ENCODE measurements at places on chromosomes 6 and 20. TPM values are rescaled to one million over a fixed set of nuclear protein-coding genes. Genes with fewer than 3 reads are reported as not detected.
A peak's percentile ranks its signal among the peaks of the same experiment; 100 is the strongest.

The RTF2 gene
- 68.8 TPM for polyA plus RNA-seq

The SEL1L2 gene
- polyA plus RNA-seq, result not detected

The LINC00237 gene
- not detected for polyA plus RNA-seq

The PTGIS gene
- 14.2 TPM for polyA plus RNA-seq

DNA sequence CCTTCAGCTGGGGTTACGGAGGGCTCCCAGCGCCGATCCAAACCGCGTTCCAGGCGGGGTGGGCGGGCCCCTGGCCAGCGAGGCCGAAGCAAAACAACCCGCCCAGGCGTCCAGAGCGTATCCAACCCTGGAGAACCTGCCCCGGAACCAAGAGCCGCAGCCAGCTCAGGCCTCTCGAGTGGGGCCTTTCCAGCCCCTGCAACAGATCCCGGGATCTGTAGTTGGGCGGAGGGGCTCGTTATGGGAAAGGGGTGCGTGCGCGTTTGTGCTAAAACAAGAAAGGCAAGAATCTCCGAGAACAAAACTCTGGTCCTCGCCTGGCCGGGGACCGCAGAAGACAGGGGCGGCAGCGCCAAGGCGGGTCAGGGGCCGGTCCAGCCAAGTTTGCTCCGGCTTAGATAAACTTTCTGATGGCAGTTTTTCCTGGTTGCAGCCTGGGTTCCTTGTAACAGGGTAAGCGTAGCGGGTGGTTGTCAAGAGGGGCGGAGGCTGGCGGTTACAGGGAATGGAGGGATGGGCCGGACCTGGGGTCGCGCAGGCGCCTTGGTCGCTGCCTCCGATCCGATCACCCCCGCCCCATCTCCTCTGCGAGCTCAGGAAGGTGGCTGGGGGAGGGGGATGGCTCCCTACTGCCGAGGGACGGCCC, 448 bp upstream of the RIN2 start:
- H3K27me3 ChIP-seq, result no peaks in the 10 kb centered on the region
- H3K4me3 ChIP-seq, result peak overlapping the region; percentile 77
- peak; percentile 92 for DNase-seq
- no peaks in the 10 kb centered on the region for H3K36me3 ChIP-seq
- peaks cover 18% of the 10 kb centered on the region for H3K4me1 ChIP-seq
- H3K27ac ChIP-seq, result peak overlapping the region; percentile 54

DNA sequence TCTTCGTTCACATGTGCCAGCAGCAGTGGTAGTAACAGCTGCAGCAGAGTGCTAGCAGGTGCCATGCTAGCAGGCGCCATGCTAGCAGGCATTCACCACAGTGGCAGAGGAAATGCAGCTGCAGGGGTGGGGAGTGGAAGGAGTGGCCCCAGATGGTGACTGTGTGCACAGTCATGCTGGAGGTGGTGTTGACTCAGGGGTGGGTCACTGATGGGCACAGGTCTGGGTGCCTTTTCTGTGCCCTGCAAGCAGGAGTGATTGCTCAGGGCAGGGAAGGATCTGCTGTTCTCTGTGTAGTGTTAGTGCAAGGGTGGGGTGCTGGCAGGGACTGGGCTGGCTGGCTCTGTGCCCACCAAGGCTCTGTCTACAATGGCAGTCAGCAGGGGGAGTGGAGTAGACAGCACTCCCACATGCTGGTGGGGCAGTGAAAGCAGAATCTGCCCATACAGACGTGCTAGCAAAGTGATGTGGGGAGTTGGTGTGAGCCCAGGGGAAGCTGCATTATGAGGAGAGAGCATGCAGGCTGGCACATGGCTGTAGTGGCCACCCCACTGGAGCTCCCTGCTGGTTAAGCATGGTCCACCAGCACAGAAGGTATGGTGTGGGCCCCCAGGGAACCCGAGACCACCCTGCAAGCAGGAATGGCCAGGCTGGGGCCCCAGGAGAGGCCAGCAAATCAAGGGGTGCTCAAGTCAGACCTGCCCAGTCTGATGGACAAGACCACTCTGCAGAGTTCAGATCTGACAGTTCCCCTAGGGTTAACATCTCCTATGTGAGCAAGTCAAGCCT, 11.4 kb upstream of the TSPYL4 start:
- H3K36me3 ChIP-seq, result no peaks in the 10 kb centered on the region
- no peak overlapping the region for H3K27ac ChIP-seq
- H3K27me3 ChIP-seq, result no peaks in the 10 kb centered on the region

- peaks cover 26% of the 10 kb centered on the region for H3K27me3 ChIP-seq
- H3K4me1 ChIP-seq, result no peaks in the 10 kb centered on the region
- H3K4me3 ChIP-seq, result no peak overlapping the region
- no peak overlapping the region for H3K27ac ChIP-seq
- no peaks in the 10 kb centered on the region for H3K36me3 ChIP-seq
These were observed 101.3 kb downstream of the SNX5 start for GRCh38 chr20:17867131-17867925.

DNA sequence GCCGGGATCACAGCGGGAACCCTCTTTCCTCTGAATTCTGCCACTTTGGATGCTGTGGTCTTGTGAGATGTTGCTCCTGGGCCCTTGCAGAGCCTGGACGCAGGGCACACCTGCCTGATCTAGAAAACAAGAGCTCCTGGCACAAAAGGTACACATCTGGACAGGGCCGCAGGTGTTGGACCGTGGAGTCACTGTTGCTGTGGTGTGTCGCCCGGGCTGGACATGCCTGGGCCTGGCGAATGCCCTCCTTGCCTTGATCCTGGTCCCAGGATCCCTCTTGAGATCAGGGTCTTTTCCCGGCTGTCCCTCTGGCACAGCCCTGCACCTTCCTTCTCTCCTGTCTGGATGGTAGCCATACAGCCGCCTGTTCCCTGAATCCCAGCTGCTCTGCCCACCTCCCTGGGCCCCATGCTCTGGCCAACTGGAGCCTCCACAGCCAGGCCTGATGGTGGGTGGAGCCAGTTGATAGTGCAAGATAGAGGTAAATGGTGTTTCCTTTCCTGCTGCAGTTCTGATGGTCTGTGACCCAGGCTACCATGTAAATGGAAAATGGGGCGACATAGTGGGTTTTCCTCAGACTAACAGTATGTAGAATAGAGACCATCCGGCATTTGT, 5.0 kb downstream of the FOXP4 start:
- no peak overlapping the region for H3K27ac ChIP-seq
- H3K27me3 ChIP-seq, result no peaks in the 10 kb centered on the region
- H3K4me1 ChIP-seq, result peaks cover 8% of the 10 kb centered on the region
- no peak for DNase-seq

DNA sequence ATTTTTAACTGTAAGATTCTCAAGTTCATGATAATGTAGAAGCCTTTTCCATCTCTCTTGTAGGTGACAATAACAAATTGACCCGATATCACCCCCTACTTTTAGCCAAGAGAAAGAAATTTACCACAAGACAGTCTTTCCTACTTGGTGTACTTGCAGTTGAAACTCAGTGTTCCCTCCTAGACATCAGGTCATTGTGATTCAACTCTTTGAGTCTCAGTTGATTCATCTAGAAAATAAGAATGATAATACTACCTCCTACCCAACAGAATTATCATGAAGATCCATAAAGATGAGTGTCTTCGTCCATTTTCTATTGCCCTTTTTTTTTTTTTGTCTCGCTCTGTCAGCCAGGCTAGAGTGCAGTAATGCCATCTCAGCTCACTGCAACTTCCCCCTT, 51.3 kb upstream of the TRERF1 start:
- peaks cover 3% of the 10 kb centered on the region for H3K4me1 ChIP-seq
- DNase-seq, result no peak
- peaks cover 4% of the 10 kb centered on the region for H3K27me3 ChIP-seq
- no peak overlapping the region for H3K27ac ChIP-seq

DNA sequence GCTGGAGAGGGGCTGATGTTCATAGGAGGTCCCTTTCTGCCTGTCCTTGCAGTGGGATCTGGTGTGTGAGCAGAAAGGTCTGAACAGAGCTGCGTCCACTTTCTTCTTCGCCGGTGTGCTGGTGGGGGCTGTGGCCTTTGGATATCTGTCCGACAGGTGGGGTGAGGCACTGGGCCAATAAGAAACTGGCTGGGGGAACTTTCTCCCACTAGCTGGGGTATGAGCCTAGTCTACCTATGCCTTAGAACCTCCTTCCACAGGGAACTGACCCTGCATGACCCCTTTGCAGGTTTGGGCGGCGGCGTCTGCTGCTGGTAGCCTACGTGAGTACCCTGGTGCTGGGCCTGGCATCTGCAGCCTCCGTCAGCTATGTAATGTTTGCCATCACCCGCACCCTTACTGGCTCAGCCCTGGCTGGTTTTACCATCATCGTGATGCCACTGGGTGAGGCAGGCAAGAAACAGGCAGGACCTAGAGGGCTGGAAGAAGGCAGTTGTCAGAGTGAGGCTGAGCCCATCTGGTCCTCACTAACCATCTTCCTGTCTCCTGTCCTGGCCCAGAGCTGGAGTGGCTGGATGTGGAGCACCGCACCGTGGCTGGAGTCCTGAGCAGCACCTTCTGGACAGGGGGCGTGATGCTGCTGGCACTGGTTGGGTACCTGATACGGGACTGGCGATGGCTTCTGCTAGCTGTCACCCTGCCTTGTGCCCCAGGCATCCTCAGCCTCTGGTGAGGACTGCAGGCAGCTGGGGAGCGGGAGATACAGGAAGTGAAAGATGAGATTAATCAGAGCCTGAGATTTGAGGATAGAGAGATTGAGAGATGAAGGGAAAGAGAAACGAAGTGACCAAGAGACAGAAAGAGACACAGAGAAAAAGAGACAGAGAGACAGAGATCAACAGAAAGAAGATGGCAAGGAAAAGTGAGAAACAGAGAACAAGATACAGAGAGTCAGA, 1.6 kb downstream of the SLC22A7 start:
- no peak overlapping the region for H3K27ac ChIP-seq
- H3K27me3 ChIP-seq, result no peaks in the 10 kb centered on the region
- no peaks in the 10 kb centered on the region for H3K4me1 ChIP-seq

DNA sequence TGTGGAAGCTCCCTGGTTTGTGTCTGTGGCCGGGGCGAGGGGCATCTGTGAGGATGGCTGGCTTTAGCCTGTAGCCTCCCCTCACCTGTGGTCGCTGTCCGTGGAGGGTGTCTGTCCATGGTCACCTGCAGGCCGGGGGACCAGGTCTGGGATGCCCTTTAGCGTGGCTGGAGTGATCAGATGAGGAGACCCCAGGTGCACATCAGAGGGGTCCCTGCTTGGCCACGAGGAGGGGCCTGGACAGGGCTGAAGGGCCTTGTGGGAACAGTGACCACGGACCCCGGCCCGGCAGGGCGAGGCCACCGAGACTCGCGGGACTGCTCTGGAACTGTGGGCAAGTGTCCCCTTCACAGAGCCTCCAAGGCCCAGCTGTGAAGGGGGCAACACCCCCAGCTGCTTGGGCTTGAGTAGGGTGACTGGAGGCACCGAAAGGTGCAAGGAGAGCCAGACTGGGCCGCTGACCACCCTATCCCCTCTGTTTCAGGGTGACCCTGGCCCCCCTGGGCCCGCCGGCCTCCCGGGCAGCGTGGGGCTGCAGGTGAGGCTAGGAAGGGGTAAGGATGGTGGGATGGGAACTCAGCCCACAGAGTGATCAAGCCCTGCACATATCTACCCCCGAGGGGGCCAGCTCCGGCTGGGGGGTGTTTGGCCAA, 8.6 kb downstream of the COL9A3 start:
- DNase-seq, result no peak
- no peak overlapping the region for H3K4me3 ChIP-seq
- H3K27ac ChIP-seq, result no peak overlapping the region
- no peaks in the 10 kb centered on the region for H3K27me3 ChIP-seq
- no peaks in the 10 kb centered on the region for H3K36me3 ChIP-seq

DNA sequence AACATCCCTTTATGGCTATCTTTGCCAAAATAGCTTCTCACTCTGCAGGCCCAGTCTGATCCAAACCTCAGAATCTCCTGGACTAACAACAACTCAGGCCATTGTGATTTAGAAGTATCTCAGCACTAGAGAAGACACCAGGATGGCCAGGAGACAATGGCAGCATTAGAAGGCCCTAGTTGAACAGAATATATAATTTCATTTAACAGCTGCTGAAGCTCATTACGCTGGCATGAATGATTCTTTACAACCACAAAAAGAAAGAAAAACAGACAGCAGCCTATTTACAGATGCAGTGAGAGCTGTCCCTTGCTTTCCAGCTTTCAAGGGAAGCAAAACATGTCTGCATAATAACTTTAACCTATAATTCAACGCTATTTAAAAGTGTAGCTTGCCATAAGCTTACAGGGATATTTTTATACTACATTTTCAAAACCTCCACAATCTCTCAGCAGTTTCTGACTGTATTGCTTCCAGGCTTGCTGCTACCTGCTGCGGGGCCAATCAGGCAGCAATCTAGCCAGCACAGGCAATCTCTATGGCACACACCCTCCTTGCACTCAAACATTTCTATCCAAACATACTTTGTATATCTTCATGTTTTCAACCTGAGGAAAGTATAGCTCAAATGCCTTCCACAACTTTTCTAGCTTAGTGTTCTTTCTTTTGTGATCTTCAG, 107.3 kb downstream of the OGFRL1 start:
- H3K27ac ChIP-seq, result no peak overlapping the region
- H3K36me3 ChIP-seq, result peaks cover 2% of the 10 kb centered on the region
- no peaks in the 10 kb centered on the region for H3K27me3 ChIP-seq
- DNase-seq, result no peak
- no peak overlapping the region for H3K4me3 ChIP-seq
- H3K4me1 ChIP-seq, result peaks cover 60% of the 10 kb centered on the region

All from endothelial cell of umbilical vein (primary cell).